ENCODE measurements at places on chromosomes 4 and X.
A peak's percentile ranks its signal among the peaks of the same experiment; 100 is the strongest.

DNA sequence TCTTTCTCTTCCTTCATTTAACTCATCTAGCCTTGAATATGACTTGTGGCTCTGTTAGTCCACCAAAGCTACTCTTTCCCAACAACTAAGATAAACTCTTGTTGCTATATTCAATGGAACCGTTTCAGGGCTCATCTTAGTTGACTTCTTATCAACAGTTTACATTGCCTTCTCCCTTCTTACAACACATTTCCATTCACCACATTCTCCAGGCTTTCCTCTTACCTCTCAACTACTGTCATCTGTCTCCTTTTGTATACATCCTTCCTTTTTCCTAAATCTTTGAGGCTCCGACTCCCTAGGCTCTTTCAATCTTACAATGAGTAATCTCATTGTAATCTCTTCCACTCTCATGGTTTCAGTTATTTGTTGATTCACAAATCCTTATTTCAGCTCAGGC is 58.5 kb downstream of the NCAPG start:
- DNase-seq, result peak; percentile 53

- no peak for DNase-seq
Measured at GRCh38 chr4:119781044-119781443, 152.4 kb upstream of the PDE5A start.

DNA sequence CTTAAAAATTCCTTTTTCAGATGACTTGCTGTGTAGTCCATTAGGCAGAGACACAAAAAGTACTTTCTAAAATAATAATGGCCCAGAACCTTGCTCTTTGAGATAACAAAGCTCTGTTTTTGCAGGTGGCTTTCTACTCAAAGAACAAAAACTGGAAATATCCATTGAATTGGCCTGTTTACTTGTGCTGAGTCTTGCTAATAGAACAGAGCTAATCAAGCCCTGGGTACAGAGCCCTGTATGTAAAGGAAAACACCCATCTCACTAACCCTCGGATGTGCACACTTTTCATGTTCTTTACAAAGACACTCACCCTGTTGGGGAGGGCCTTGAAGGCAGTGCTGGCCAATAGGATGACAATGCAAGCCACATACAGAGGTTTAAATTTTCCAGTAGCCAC is 27.0 kb upstream of the LNX1 start:
- no peak for DNase-seq

- peak; percentile 100 for DNase-seq
Measured at GRCh38 chr4:8472689-8473197, 32.2 kb downstream of the TRMT44 start.

- DNase-seq, result no peak
Measured at GRCh38 chrX:86051741-86052140, 4.4 kb upstream of the CHM start.

- DNase-seq, result no peak
Measured at GRCh38 chr4:46830971-46831454, 78.0 kb downstream of the COX7B2 start.

- no peak for DNase-seq
Measured at GRCh38 chrX:139581068-139581467, 50.5 kb downstream of the F9 start.

- no peak for DNase-seq
Measured at GRCh38 chr4:818106-818921, 7.6 kb downstream of the CPLX1 start.

GRCh38 chr4:105060628-105061027 is 86.0 kb upstream of the TET2 start:
- no peak for DNase-seq

All from fibroblast of villous mesenchyme (primary cell).